ENCODE measurements at places on chromosomes 6 and 20.

- no peak for DNase-seq
These were observed 118.7 kb downstream of the CLIC5 start for GRCh38 chr6:45896783-45897441.

DNA sequence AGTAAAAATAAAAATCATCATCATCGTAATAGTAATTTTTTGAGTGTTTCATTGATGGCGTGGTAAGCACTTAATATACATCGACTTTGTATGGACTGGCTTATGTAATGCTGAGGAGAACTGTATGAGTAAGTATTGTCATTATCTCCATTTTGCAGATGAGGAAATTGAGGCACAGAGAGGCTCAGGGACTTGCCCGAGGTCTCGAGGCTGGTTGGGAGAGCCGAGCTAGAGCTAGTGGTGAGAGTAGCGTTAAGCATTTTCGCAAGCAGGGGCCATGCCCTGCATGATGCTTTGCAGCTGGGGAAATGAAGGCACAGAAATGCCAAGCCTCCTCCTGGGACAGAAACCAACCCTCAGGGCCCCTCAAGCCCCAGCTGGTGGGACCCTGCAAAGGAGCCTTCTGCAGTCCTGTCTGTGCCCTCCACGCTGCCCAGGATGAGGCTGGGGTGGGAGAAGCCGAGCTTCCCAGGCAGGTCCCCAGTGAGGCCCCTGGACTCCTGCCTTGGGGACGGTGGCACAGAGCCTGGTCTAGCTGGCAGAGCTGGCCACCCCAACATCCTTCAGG lies 31.1 kb upstream of the STX16 start:
- no peak for DNase-seq

- DNase-seq, result no peak
These were observed 22.2 kb downstream of the ADGRF1 start for GRCh38 chr6:47019941-47020340.

DNA sequence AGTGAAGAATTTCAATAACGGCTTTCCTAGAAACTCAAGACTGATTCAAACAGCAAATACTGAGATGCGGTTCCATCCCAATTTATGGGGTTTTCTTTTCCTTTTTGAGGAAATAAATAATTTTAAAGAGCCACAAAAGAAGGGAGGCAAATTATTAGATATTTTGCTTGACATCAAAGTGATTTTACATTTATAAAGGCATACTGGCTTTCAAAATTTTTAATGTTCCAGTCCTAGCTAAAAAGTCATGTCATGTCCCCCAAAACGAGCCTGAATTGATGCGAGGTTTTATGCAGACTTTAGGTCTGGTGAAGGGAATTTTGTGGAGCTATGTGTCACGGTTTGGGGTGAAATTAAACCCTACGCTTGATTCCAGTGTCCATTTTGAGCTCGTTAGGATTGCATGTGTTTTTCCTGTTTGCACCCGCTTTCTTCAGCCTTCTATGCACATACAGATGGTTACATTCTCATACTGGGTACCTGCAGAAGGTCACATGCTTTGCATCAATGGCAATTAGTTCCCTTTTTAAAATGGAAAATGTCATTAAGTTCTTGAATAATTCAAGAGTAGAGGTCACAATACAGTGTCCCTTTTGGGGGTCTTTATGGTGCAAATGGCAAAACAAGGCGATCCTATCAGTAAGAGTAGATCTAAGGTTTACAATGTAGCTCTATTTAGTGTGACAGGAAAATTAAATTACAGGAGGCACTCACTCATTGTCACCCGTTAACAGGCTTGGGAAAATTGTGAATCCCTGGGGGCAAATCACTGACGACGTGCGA lies 17.3 kb downstream of the FOXA2 start:
- no peak for DNase-seq

DNA sequence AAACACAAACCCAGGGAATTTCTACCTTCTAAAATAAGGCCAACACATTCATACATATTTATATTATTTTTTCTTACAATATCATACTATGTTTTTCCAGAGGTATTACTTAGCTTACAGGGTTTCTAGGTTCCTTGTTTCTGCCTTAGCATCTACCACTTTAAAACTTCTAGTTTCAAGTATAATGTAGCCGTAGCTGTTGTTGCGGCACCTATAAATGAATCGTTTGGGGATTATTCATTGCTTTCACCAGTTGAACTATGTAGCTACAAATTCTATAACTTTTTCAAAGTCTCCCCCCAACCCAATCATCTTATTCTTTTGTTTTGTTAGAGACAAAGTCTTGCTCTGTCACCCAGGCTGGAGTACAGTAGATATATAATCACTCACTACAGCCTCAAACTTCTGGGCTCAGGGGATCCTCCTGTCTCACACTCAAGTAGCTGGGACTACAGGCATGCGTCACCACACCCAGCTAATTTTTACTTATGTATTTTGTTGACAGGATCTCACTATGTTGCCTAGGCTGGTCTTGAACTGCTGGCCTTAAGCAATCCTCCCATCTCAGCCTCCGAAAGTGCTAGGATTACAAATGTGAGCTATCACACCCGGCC lies 43.9 kb downstream of the TNFAIP3 start:
- DNase-seq, result no peak

GRCh38 chr20:46013322-46013828 lies 4.7 kb downstream of the MMP9 start:
- DNase-seq, result no peak

GRCh38 chr6:128479048-128479666 lies 41.2 kb downstream of the PTPRK start:
- DNase-seq, result no peak

DNA sequence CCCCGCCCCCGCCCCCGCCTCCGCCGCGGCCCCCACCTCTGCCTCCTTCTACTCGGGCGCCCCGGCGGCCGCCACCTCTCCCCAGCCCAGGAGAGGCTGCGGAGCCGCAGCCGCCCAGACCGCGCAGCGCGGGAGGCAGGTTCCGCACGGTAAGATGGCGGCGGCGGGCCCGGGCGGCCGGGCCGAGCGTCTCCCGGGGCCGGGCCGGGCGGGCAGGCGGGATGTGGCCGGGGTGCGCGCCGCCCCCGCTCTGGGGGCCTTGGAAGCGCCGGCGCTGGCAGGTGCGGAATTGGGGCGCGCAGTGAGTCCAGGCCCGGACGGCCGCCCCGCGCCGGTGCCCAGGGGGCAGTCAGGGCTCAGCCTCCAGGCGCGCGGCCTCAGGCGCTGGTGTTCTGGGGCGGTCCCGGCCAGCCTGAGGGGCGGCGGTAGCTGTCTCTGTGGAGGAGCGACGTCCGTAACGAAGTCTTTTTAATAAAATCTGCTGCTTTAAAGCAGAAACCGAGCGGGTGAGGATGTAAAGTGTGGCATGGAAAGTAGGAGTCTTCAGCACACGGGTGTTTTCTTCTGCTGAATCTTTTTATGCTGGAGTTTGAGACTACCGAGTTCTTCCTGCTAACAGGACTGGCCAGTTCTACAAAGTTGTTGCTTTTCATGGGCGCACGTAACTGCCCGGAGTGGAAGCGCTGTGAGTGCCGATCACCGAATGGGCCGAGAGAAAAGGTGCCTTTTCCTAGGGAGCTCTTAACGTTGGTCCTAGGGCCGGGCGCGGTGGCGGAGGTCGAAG lies at the start of gene GID8:
Gene GID8, plus strand, starts transcription at position 43 of the 784 bp plus-strand sequence. CDS start 3,356 bp downstream, outside the sequence.
- DNase-seq, result peak; percentile 47

DNA sequence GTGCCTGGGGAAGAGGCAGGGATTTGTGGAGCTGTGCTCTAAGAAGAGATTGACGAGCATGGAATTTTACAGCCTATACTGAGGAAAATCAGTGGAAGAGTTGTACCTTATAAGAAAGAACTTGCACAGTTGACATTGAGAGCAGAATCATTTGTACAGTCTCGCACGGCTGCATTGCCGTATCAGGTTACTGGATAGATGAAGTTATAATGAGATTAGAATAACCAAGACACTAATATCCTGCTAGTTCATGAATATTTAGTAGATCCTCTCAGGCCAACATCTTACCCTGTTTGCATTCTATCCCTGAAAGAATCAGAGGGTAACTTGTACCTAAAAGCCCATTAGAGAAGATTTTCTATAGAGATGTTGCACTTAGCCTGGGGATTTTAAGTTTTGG lies 447.1 kb downstream of the PREX1 start:
- no peak for DNase-seq

DNA sequence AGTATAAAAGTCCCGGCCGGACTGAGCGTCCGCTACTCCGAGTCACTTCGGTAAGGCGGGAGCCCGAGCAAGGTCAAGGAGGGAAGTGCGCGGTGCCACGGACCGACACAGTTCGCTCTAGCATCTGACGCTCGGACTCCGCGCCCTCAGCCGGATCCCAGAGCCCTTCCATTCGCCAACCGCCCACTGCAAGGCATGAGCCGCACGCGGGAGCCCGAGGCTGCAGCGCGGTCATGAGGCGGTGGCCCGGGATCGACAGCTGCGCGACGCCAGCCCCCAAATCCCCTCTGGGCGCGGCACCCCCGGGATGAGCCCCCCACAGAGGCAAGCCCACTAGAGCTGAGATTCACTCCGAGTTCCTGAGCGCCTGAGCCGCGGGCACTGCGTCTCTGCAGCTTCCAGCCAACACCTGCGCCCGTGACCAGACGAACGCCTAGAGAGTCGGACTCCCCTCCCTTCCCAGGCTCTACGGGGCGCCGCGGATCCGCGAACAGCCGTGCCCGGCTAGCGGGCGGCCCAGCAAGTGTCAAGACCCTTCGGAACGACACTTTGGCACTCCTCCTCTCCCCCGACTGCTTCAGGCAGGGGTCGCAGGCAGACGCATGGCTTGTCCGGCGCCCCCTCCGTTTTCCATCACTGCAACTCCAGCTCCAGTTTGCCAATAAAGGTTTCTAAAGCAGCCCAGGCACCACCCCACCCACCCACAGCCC lies 725 bp upstream of the ISM1 start:
- DNase-seq, result no peak

- peak; percentile 33 for DNase-seq
These were observed 1.5 kb upstream of the HMGN4 start for GRCh38 chr6:26536571-26537159.

DNA sequence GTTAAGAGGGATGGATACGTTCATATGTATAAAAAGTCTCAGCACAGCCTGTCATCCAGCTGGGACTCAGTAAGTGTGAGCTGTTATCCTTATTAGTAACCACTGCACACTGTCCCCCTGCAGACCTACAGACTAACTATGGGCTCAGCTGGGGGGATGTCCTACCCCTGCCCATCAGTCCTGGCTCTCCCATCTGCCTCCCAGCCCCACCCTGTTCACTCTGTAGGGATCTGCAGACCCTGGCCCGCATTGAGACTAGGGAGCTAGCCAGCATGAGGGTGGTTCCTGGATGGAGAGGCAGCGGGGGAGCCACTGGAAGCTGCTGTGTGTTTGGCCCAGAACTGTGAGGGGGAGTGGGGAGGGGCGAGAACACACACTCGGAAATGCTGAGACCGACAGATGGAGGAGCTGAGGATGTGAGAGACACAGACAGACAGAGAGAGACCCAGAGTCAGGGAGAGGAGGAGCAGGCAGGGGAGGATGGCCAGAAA lies 17.1 kb downstream of the XKR7 start:
- DNase-seq, result no peak

- DNase-seq, result no peak
These were observed 138.4 kb downstream of the ELOVL4 start for GRCh38 chr6:79808921-79809320.

DNA sequence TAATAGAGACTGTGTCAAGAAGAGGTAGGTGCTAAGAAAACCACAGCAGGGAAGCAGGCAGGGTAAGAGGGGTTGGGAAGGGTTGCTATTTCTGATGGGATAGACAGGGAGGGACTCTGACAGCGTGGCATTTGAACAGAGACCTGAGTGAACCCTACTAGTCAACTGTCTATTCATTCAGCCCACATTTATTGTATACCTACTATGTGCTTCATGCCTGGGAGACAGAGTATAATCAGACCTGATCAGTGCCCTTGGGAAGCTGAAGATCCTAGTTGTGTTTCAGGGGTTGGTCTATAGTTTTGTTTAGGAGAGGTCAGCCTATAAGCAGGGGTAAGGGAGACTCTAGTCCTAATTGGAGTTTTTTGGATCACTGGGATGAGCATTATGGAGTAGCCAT lies 14.9 kb upstream of the CAPN11 start:
- no peak for DNase-seq

DNA sequence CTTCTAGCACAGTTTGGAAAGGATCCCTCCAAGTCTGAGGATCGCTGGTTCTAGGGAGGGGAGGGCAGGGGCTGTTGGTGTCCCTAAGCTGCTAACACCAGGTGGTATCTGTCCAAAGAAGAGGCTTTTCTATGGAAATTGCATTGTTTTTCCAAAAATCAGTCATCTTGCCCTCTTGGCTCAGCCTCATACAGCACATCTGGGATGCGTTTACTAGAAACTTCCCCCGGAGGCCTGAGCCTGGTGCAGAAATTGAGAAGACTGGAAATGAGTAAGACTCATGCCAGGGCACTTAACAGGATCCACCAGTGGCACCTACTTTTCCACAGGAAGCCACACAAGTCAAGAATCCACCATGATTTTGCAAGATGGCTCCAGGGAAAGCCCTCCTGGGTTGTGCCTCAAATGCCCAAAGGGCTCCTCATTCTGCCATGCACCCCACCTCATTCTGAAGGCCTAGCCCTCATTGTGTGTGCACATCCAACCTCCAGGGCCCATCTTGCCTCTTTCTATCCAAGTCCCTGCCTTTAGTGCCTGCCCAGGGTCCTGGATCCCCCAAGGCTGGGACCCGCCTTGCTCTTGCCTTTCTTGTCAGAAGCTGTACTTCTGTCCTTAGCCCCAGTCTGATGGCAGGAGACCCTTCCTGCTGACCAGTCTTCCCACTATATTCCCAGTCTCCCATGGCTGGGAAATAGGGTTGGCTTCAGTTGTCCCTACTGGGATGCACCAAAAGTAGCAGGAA lies 97.6 kb downstream of the MRPL14 start:
- DNase-seq, result no peak

DNA sequence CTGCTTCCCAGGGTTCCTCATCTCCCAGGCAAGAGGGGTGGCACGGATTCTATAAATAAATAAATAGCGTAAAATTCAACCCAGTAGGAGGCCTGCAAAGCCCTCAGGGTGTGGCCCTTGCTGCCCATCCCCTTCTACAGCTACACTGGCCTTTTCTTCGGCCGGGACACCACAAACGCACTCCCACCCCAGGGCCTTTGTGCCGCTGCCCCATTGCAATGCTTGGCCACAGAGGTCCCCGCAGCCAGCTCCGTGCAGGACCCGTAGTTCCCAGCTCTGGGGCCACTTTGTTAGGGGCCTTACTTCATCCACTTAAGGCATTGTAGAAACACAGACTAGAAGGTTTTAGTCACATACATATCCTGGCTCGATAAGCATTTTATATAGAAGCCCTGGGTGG lies 151.2 kb downstream of the ERMARD start:
- no peak for DNase-seq

- DNase-seq, result no peak
These were observed 511 bp upstream of the CLIC1 start for GRCh38 chr6:31736768-31737314.

GRCh38 chr6:47221565-47221964 lies 88.1 kb downstream of the TNFRSF21 start:
- no peak for DNase-seq
